ENCODE measurements at places on chromosomes 5 and 9.
A peak's percentile ranks its signal among the peaks of the same experiment; 100 is the strongest.

DNA sequence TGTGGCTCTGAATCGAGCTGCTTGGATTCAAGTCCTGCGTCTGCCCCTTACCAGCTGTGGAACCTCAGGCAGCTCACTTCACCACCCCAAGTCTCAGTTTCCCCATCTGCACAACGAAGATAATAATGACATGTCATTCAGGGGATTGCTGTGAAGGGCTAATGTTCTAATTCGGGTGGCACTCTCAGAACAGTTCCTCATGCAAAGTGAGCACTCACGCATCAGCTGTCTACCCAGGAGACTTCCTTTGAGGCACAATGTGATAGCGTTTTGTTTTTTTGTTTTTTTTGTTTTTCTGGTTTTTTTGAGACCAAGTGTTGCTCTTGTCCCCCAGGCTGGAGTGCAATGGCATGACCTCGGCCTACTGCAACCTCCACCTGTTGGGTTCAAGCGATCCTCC is 56.4 kb downstream of the NTNG2 start:
- DNase-seq, result no peak

DNA sequence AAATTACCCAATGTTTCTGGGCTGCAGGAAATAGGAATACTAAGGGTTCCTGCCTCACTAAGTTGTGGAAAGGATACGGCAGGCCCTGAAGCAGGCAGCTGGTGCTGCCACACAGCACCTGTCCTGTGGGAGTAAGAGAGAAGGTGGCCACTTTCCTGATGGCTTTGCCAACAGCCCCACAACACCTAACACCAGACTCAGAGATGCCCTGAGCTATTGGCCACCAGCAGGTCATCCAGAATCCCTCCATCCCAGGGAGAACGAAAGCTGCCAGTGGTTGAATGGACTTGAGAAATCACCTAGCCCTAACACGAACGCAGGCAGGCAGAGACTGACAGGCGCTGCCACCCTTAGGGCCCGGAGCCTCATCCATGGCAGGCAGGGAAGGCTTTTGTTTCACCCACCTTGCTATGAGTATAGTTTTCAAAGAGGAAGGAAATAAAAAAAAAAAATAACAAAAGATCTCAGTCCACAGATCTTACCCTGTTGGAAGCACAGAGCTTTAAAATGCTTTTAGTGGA is 82.2 kb downstream of the DCP2 start:
- no peak for DNase-seq

DNA sequence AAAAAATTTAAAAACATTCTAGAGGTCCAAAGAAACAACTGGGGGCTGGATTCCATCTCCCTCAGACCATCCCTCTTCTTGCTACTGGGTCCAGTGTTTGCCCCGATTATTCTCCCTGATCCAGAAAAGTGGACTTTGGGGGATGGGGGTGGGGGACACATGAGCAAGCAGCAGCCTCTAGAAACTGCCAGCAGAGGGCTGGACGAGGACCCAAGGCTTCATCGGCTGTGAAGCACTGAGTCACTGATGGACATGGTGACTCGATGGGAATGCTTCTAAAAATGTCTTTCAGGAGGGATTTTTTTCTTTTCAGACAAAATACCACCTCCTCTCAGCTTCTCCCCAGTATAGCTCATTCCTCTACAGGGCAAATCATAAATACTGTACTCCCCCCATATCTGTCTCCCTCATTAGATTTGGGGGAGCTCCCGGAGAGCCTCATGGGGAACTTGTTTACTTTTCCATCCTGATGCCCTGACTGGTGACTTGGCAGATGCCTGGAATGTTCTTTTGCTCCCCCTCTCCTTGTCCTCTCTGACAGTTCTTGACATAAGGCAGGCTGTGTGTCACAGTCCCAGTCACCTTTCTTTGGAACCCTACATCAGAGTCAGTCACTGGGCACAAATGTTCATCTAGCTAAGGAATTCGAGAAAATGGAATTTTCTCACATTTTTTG is 67.2 kb upstream of the STC2 start:
- DNase-seq, result no peak

DNA sequence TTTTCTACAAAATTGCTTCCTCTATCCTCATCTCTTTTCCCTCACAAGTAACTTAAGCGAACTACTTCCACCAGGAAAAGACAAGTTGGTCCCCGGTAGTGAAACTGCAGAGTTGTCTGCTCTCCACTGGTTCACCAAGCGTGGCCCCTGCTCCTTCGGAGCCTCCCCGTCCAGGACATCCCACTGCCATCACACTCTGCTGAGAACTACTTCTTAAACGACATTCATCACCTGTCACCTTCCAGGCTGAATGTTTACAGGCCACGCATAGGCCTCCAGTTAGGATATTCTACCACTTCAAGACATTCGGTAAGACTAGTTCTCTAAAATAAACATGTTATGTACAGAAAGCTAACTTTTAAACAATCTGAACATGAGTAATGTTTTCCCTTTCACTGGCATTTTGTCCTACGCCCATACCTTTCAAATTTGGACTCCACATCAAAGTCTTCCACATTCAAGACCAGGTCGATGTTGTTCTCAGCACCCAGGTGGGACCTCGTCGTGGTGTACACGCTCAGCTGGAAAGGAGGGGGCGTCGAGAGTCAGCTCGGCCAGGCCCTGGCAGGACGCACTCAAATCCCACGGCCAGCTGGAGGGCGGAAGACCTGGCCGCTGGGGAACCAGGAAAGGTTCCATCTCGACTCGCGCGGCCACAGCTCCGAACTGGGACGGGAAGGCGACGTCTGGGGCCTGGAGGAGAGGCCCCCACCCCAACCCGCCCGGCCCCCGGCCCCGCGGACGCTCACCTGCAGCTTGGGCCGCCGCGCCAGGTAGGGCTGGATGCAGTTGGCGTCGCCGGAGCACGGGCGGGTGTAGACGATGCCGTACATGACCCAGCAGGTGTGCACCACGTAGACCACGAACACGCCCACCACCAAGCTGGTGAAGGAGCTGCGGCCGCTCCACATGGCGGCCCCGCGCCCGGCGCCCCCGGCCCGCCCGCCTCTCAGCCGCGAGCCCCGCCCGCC is 683 bp downstream of the CLPTM1L start:
- DNase-seq, result no peak

- no peak for DNase-seq
Observed at GRCh38 chr9:69252436-69252835, 72.6 kb upstream of the ENTREP1 start.

DNA sequence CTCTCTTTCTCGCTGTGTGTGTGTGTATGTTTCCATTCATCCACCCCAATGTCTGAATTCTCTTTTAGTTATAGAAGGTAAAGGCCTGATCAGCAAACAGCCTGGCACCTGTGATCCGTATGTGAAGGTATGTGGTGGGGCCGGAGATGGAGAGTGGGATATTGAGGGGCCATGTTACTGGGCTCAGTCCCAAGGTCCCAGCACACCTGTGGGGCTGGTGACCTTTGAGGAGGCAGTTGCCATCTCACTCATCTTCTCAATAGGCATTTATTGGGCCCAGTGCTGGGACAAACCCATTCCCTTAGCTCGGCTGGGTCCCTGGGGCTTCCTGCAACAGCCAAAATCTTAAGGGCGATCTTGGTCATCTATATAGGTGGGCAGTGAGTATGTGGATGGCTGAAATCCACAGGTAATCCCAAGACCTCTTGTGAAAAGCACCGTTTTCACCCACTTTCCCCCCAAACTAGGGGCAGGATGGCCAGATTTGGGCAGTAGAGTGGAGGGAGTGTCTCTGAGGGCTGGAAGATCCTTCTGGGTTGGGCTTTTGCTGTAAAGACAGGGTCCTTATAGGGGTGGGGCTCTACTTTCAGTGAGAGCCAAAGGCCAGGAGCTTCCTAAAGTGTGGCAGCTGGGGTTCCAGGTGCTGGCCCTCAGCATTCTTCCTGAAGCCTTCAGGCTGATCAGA is 19.6 kb downstream of the RGS3 start:
- no peak for DNase-seq

DNA sequence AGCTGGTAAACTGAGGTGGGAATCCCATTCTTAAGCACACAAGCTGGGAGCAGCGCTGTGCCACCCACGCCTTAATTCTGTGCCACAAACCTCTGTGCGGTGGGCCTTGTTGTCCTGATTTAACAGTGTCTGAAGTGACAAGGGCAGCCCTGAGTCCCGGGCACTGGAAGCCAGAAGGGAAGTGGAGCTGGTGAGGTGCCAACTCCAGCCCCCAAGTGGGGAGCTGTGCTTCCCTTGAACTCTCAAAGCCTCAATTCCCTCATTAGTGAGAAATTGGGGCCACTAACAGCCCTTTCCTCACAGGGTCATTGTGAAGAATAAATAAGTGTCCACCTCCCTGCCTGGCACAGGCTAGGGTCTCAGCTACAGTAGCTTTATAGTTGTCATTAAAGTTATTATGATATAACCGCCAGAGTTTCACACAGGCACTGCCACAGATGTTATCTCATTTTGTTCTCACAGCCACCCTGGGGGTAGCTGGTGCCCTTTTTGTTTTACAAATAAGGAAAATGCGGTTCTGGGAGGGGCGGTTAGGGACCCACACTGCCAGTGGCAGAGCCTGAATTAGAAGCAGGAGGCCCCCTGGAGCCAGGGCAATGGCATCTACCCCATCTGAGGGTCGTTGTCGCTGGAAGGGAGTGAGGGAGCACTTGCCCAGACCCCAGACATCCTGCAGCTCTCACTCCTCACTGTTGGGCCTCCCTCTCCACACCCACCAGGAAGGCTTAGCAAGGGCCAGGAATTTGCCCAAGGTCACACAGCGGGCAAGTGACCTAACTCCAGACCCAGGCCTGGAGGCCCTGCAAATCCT is 2.1 kb upstream of the TLX3 start:
- DNase-seq, result no peak

DNA sequence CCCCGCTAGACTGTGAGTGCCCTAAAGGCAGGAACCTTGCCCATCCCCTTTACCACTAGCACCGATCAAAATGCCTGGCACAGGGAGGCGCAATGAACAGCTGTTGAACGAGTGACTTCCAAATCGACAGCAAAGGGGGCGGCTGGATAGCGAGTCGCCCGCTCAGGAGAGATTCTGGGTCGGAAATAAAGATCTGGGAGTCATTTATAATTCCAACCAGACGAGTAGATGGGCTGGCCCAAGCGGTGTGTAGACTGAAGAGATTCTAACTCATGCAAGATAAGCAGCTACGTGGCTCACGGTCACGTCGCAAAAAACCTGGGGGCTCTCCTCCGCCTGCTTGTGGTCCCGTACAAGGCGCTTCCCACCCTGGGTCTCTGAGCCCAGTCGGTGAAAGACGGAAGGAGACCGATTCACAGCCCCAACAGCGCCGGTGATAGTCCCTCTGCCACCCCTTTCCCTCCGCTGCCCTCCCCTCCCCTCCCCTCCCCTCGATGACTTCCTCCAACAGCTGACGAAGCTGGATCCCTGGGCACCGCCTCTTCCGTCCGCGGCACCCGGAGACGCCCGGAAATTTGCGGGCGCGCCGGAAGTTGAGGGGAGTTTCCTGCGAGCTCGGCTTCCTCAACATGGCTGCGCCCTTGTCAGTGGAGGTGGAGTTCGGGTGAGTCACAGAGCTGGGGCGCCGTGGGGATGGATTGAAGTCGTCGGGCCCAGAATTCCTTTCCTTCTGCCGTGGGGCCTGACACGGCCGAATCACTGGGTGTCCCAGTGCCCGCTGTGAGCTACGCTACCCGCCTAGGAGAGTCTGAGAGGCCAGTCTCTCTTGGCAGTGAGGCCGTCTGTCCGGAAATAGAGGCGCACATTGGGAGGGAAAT is at the start of gene URM1:
TSS of gene URM1 (plus strand) at position 623 of the 878 bp plus-strand sequence. CDS start at position 630, 7 bp downstream.
- DNase-seq, result peak; percentile 92

DNA sequence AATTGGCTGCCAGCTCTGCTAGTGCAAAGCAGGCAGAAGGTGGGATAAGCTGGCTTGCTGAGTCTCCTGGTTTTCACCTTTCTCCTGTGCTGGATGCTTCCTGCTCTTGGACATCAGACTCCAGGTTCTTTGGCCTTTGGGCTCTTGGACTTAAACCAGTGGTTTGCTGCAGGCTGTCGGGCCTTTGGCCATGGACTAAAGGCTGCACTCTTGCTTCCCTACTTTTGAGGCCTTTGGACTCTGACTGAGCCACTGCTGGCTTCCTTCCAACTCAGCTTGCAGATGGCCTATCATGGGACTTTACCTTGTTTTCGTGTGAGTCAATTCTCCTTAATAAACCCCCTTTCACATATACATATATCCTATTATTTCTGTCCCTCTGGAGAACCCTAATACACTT is 1293.9 kb upstream of the CDH6 start:
- DNase-seq, result no peak

GRCh38 chr5:151155775-151156506 is 1.6 kb downstream of the ANXA6 start:
- DNase-seq, result no peak

DNA sequence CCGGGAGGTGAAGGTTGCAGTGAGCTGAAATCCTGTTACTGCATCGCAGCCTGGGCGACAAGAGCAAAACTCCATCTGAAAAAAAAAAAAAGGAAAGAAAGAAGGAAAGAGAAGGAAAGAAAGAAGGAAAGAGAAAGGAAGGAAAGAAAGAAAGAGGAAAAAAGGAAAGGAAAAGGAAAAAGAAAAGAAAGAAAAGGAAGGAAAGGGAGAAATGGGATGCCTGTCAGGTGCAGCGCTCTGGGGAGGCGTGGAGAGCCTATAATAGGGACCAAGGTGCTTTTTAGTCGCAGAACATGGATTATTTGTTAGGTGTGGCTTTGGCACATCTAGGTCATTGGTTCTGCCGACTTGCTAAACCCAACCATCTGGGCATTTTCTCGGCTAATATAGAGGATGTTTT is 17.9 kb downstream of the EXOSC2 start:
- no peak for DNase-seq

GRCh38 chr9:7265181-7265580 is 507.4 kb downstream of the KDM4C start:
- DNase-seq, result no peak
